ENCODE measurements at places on chromosomes 5 and 9. TPM values are rescaled to one million over a fixed set of nuclear protein-coding genes. Genes with fewer than 3 reads are reported as not detected.

The CCNJL gene
- 2.3 TPM for total RNA-seq

GRCh38 chr5:88940713-88941112 lies 57.7 kb upstream of the MEF2C start:
- DNase-seq: peak; percentile 18

The IL9 gene
- total RNA-seq: not detected

GRCh38 chr9:37564916-37565315 lies 11.3 kb downstream of the FBXO10 start:
- no peak for DNase-seq

- DNase-seq: no peak
Measured at GRCh38 chr5:83914662-83915418, 194.2 kb upstream of the HAPLN1 start.

GRCh38 chr9:125617087-125617486 lies 89.9 kb downstream of the MAPKAP1 start:
- no peak for DNase-seq

The CYSRT1 gene
- total RNA-seq: 1.1 TPM

DNA sequence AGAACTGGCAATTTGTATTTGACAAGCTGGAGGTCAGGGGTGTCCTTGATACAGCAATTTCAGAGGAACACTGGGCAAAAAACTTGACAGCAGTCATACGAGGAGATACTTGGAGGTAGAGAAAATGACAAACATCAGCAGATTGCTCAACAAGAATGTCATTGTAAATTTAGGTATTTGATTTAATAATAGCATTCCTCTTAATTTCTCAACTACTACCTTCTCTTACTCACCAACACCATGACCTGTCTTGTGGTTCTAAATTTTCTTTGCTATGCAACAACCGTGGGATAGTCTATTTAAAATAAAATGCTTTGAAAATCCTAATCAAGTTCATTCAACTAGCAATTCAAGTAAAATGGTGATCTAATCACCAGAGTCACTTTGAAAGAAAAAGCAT lies 128.4 kb downstream of the DNAH5 start:
- no peak for DNase-seq

DNA sequence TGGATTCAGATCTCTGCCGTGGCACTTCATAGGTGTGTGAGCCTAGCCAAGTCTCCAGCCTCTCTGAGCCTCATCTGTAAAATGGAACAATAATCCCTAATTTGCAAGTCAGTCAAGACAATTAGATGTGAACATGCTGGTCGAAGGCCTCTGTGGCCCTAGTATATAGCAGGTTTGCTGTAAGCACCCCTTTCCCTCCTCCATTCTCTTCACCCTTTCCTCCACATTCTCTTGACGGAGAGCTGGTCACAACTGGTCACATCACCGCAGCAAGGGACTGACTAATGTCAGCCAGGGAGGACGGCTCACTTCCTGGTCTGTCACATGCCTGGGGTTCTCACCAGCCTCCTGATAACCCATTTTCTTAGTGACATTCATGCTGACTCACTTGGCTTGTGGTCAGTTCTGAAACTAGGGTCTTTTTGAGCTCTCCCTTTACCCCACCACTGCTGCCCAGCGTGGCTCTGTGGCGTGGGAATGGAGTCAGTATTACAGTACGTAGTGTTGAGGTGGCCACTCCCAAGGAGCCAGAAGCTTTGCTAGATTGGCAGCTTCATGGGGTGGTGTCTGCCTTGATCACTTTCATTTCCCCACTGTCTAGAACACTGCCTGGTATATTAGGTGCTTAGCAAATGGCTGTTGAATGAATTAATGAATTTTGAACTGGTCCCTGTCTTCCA lies 47.8 kb downstream of the ERGIC1 start:
- peak; percentile 83 for DNase-seq

DNA sequence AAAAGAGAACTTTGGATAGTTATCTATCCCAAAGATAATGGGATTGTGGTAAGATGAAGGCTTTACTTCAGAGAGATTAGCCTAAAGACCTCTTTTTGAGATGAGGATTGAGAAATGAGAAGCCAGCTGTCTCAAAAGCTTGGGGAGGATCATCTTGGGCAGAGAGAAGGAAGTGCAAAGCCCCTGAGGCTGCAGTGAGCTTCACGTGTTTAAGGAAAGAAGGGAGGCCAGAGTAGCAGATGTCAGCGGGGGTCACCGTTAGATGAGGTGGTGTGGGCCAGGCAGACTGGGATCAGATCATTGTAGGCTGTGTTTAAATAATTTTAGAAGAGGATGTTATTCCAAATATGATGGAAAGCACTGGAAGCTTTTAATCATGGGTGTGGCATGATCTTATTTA lies 270.1 kb downstream of the ARHGEF28 start:
- peak; percentile 19 for DNase-seq

The OBP2B gene
- total RNA-seq: not detected

DNA sequence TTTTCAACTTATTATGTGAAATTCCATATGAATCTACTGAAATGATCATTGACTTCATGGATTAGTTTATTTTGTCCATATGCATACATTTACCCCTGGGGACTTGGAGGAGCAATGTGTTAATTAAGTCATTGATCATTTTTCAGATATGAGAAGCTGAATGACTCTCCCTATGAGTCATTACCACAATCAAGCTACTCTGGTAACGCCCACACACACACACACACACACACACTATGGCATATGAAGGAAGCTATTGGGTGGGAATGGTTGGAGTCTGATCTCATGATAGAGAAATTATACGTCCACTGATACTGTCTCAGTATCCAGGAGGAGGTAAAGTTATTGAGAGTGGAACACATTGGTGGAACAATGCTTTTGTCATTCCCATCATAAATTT lies 528.9 kb downstream of the AGTPBP1 start:
- peak; percentile 54 for DNase-seq

DNA sequence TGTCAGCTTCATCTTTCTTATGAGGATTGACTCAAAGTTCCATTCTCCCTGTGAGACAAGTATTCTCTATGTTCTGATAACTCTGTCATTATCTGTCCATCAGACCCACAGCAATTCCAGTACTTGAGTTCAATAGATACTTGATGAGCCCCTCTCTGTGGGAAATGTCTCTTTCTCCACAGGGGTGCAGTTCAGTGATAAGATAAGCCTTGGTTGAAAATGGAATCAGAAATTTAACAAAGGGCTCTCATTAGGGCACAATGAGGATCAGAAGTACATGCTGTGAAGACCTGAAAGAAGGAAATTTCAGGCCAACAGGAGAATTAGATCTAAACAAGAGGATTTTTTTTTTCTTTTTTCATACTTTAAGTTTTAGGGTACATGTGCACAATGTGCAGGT lies 737.3 kb downstream of the MTRR start:
- DNase-seq: no peak

The KIF12 gene
- 0.36 TPM for total RNA-seq

GRCh38 chr5:55308254-55308836 lies 556 bp downstream of the MTREX start:
- peak; percentile 16 for DNase-seq

The FREM1 gene
- total RNA-seq: 0.88 TPM

The URM1 gene
- 36.2 TPM for total RNA-seq

The NIM1K gene
- 0.88 TPM for total RNA-seq

The SPATA6L gene
- 0.12 TPM for total RNA-seq

DNA sequence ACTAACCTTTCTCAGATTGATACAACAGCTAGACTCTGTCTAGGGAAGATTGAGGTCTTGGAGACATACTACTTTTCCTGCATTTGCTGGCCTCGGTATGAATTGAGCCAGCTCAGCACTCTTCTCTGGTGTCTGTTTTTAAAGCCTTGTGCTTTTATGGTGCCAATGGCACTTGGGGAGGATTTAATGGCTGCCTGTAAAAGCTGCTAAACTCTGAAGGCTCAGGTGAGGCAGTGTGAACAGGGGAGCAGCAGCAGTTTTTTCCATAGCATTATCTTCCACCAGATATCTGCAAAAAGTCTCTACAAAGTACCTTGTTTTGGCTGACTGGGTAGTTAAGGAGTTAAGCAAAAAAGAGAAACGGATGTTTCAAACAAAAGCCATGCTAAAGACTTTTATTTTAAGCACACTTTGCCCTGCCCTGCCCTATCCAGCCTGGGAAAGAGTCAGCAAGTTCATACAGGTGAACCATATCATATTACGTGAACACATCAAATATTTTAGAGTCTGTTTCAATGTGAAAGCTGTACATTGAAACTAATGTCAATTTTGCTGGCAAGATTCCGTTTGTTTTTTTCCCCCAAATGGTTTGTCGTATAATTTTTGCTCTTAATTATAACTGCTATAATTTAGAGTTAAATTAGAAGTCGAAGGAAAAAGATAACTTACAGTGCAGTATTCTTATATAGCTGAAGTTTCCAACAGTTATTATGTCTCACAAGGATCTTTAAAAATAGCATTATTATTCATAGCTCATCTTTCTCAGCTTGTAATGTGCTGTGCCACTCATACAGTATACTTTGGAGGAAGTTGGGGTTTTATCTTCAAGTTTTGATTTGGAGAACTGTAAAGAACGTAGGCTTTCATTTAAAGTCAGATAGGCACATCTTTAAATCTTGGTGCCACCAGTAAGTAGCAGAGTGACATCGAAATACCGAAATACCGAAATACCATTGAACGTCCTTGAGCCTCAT lies 424.1 kb upstream of the CD180 start:
- no peak for DNase-seq

DNA sequence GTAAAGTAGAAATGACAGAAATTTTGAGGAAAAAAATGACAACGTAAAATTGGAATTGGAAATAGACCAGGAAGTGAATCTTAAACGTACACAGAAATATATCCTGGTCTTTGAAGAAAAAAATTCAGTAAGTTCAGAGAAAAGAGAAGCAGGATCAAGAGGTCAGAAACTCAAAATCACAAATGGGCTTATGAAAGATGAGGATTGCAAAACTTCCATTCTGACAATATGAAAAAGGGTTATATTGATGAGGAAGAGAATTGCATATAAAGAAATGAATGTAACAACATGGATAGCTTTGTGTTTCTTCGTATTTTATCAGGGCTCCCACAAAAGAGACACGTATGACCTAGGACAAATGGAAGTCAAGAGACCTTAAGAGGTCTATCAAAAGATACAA lies 58.1 kb downstream of the OXCT1 start:
- no peak for DNase-seq

The STARD4 gene
- total RNA-seq: 57.8 TPM

DNA sequence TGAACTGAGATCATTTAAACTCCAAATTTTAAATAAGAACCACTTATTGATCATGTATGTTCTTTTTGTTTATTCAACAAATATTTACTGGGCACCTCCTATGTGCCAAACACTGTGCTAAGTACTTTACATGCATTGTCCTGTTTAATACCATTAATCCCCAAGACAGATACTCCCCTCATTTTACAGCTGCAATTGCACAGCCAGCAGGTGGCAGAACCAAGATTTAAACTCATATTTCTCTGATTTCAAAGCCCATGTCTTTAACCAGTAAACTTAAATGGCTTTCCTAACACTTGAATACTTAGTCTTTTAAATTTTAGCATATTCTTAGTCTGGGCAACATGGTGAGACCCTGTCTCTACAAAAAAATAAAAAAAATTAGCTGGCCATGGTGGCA lies 43.4 kb upstream of the KIAA1958 start:
- DNase-seq: peak; percentile 1

DNA sequence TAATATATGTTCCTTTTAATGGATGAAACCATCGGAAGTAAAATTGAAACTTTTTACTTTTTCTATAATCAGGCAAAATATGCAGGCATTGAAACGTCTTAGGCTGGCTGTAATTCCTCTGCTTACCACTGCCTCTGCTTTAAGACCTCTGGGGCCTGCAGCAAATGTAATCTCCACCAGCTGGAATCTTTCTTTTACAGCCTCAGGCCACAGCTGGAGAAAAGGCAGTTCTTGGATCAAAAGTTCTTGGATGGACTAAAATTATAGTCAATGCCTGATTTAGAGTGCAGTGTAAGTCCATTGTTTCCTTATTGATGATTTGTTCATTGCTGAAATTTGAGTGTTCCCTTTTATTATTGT lies 396.7 kb downstream of the KCTD16 start:
- no peak for DNase-seq

The CDK7 gene
- 45.4 TPM for total RNA-seq

DNA sequence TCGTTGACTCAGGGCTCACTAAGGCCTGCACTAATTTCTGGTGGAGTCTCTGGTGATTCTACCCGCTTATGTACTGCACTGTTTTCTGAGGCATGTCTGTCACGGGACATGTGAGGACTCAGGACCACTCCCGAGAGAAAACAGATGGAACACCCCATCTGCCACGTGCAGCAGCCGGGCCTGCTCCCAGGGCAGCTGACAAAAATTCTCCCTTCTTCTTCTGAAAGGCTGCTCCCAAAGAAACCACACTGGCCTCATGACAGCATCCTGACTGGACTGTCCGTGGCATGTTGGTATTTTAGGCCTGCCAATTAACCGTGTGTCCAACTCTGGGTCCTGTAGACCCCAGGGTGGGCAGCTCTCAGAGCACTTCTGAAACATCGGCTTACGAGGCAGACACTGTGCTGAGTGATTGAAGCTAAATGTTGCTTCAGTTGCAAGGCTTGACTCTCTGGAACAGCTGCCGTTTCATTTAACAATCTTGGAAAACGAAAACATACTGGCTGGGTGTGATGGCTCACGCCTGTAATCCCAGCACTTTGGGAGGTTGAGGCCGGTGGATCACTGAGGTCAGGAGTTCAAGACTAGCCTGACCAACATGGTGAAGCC lies 39.0 kb downstream of the FAM240B start:
- DNase-seq: peak; percentile 62

DNA sequence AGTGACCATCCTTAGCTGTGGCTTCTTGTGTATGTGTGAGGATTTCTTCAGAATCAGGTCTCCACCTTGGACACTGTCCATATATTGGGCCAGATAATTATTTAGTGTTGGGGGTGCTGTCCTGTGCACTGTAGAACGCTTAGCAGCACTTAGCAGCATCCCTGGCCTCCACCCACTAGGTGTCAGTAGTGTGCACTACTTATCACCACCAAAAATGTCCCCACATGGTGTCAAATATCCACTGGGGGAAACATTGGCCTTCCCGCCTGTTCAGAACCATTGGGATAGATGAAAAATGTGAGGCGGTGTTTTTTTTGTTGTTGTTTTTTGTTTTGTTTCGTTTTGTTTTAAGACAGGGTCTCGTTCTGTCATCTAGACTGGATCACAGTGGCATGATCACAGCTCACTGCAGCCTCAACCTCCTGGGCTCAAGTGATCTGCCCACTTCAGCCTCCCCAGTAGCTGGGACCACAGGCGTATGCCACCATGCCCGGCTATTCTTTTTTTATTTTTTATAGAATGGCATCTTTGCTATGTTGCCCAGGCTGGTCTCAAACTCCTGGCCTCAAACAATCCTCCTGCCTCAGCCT lies 67.7 kb downstream of the TENT4A start:
- peak; percentile 25 for DNase-seq

The HTR1A gene
- not detected for total RNA-seq

All from RPMI7951 (cell line).